NCI-H446 treated with DMSO at 0.1 percent for 48 hours (cell line): ENCODE measurements at places on chromosomes 1 and 21.

DNA sequence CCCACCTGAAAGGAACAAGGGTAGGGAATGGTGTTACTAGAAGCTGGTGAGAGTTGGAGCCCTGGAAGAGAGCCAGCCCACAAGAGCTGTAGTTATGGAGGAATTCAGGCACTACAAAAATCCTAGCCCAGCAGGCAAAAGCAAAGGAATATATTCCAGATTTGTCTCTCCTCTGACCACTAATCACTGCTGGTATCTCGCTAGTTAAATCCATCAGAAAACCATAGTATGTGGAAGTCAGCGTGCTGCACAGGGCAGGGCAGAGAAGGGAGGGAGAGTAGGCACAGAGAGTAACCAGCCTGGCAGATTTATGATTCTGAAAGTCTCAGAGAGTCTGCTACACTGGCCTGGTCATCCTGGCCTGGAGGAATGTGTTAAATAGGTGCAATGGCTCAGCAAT, 88.6 kb downstream of the SELENOF start:
- DNase-seq: no peak

- peak; percentile 78 for DNase-seq
Measured at GRCh38 chr1:217982331-217983050, 302.6 kb upstream of the RRP15 start.

GRCh38 chr1:8239306-8240023, 78.4 kb upstream of the SLC45A1 start:
- no peak for DNase-seq

DNA sequence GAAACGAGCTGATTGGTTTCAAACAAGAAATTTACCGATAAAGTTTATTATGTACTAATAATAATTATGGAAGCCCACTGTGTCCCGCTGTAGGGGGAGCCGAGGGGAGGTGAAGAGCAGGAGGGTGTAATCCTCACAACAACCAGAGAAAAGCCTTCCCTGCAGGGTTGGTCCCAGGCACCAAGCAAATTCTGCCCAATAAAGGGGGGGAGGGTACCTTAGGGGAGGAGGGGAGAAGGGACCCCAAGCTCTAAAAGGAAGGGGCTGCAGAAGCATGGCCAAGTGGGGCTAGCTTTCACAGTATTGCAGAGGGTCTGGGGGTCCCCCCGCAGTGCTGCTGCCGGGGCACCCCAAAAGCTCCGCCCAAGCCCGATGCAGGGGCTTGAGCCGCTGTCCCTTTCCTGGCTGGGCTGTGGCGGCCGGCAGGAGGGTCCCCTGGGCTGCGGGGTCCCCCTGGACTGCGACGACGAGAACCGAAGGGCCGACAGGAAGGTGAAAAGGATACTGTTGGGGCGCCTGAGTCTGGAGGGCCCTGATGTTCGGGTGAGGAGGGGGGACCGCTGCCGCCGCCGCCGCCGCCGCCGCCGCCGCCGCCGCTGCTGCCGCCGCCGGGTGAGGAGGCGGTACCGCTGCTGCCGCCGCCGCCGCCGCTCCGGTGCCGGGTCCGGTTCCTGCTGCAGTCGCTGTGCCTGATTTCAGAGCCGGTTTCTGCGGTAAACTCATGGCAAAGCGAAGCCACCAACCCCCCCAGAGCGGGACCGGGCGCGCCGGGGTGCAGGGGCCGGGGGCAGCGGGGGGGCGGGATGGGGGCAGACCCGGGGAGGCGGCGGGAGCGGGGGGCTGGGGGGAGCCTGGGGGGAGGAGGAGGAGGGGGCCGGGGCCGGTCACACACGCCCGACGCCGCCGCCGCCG, 771 bp downstream of the EIF4G3 start:
- DNase-seq: no peak

- DNase-seq: no peak
Measured at GRCh38 chr21:28790335-28790734, 202.3 kb downstream of the LTN1 start.

- no peak for DNase-seq
Measured at GRCh38 chr1:174902531-174903099, 97.1 kb upstream of the CACYBP start.

DNA sequence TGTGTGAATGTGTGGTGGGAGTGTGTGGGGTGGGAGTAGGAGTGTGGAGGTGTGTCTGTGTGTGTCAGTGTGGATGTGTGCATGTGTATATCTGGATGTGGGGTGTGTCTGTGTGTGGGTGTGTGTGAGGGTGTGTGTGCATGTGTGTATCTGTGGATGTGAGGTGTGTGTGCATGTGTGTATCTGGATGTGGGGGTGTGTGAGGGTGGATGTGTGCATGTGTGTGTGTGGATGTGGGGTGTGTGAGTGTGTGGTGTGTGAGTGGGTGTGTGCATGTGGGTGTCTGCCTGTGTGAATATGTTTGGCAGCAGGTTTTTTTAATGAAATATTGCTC, 106.1 kb downstream of the PDE9A start:
- DNase-seq: no peak

DNA sequence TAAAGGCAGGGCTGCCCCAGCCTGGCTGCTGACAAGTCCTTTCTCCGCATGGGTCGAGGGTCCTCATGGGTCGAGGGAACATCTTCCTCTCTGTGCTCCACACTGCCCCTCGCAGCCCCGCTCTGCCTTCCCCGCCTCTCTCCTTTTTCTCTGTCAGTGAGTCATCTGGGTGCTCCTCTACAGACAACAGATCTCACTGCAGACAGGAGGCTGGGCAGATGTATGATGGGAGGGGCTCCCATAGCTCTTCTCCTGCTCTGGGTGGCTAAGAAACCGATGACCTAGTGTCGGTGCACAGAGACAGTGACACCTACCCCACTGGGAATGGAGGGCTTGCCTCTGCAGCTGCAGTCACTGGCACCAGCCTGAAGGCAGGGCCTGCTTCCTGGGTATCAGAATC, 5.5 kb downstream of the KCNA10 start:
- DNase-seq: no peak

DNA sequence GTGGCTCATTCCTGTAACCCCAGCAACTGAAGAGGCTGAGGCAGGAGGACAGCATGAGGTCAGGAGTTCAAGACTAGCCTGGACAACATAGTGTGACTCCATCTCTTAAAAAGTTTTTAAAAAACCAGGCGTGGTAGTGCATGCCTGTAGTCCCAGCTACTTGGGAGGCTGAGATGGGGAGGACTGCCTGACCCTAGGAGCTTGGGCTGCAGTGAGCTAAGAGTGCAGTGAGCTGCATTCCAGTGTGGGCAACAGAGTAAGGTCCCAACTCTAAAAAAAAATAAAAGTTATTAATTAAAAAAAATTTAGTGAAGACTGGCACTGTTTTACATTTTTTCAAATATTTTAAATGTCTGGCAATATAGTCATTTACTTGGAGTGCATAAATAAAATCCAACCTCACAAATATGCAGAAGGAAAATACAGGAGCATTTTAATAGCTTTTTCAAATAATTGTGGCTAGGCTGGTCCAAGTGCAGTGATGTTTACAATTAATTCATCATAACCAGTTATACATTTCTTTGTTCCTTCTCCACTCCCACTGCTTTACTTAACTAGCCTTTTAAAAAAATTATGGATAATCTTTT, 10.8 kb downstream of the ZBTB8OS start:
- DNase-seq: no peak

GRCh38 chr1:236167154-236167553, 24.8 kb downstream of the GPR137B start:
- DNase-seq: no peak

DNA sequence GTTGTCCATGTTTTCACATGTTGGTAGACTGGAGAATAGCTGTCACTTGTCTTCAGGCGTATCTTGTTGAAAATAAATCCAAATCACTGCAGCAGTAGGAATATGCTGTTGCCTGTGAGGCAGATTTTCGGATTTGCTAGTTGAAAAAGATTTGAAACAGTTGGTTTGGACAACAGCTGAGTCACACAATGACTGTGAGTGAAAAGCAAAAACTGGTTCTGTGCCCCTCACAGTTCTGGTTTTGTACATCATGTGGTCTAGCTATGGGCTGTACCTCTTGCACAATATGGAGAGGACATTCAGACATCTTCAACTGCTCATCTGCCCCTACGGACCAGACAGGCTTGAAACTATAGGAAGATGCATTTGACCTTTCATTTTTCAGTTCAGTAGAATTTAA, 1.8 kb downstream of the ARF1 start:
- DNase-seq: no peak

GRCh38 chr1:100440075-100440809, 87.9 kb downstream of the CDC14A start:
- DNase-seq: no peak

DNA sequence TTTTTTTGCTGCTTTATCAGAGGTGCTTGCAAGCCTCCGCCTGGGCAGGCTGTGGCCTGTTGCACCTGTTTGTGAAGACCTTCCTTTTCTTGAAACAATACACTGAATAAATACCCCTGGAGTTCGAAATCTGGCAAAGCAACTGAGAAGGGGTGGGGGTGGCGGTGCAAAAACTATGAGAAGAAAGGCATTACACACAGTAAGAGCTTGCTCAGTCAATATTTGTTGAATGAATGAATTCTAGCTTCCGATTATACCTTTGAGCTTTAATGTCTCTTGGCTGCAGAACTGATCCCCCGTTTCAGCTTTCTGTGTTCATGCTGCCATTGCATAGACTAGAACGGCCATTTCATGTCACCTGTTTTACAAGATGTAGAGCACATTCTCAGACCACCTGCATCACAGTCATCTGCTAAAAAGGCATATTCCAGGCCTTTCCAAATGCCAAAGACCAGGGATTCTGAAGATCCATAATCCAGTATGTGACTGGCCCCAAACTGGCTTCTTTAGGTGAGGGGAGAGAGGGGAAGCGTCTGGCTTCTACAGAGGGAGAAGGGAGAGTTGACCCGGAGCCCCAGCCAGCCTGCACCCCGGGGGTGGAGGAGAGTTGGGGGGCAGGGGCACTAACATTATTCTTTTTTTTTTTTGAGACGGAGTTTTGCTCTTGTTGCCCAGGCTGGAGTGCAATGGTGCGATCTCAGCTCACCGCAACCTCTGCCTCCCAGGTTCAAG, 111.5 kb downstream of the ETS2 start:
- no peak for DNase-seq

GRCh38 chr1:156320560-156320959, 17.5 kb downstream of the CCT3 start:
- DNase-seq: no peak

DNA sequence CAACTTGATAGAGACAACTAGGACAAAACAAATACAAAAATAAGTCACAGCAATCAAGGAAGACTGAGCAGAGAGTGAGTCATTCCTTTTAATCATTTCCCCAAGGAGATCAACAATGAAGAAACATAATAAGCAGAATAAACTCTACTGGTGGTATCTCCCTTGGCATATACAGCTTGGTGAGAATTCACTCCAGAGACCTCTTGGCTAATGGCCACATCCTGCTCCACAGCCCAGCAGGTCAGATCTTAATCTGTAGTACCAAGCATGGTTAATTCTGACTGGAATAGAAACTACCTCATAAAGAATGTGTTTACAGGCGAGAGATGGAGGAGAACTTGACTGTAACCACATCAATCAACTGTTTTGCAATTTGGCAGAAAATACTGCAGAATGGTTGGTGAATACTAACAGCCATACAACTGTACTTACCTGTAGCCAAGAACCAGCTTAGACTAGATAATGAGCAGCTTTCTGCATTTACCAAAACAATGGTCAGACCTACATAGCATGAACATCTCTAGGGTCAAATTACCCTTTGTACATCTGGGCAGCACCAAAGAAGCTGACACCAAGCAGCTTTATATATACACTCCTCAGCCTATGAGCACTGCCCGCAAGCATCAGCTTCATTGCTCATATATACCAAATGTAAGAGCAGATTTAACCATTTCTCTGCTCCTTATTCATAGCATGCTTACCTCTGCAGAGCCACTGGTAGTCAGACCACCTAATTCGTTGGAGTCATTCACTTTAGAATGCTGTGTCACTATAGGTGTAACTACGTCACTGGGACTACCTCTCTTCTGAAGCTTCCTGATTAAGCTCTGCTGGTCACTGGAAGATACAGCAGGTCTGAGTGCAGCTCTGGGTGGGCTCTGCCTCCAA, 51.0 kb downstream of the KIAA0319L start:
- DNase-seq: peak; percentile 78

DNA sequence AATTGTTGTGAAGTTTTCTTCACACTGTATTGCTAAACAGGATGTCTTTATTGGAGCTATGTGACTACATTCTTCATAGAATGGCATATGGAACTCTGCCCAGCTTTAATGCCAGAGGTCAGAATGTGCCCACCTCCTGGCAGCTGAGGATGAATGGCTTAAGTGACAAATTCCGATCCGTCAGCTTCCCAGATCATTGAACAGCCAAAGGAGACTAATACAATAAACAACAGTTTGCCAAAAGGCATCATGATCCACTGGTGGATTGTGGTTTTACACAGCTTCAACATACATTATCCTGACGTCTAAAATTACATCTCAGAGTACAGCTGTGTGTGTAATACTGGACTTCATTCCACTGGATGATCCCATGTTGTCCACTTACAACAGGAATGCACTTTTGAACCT, 68.7 kb upstream of the C1orf105 start:
- no peak for DNase-seq

- no peak for DNase-seq
Measured at GRCh38 chr1:224851210-224851847, 78.1 kb upstream of the DNAH14 start.

DNA sequence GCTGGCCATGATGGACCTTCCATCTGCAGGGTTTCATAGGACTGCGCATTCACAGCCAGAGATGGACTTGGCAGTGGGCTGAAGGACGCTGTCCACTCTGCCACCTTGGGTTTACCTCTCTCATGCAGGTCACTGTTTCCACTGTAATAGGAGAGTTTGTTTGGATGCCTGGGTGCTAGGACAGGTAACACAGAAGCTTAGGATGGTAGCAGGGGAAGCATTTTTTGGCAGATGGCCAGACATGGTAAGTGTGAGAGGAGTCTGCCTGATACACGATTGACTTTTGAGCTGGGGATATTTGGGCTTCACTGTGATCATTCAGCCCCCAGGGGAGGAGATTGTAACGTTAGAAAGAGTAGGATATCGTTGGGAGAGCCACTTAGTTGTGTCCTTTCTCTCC, 11.8 kb downstream of the PSEN2 start:
- DNase-seq: no peak

- no peak for DNase-seq
Measured at GRCh38 chr1:174914991-174915390, 84.8 kb upstream of the CACYBP start.

DNA sequence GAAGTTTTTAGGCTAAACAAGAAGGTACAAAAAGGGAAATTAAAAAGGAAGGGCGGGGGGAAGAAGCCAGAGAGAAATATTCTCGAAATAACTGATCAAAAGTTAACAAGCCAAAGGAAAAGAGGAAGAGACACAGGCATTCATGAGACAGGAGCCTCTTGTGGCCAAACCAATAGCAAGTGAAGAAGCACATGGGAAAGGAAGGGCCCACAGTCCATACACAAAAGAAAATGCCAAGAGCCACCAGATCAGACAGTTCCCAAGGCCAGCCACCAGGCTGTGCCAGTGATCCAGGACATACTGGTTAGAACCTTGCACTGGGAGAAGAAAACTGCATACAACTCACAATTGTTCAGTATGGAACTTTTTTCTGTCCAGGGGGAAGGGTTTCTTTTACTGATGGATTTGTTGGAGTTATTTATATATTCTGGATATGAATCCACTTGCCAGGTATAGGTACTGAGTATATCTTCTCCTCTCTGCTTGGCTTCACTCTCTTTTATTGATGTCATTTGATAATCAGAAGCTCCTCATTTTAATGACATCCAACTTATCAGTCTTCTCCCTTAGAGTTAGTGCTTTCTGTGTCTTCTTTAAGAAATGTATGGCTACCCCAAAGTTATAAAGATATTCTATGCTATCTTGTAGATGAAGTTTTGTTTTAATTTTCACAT, 76.8 kb downstream of the CD46 start:
- DNase-seq: peak; percentile 50
